Activated T-helper 2 cell treated with anti-CD3 and anti-CD28 coated beads, Interferon-gamma antibody, Interleukin-2, Interleukin-4, amounts not matched to agents 10 μg/mL and 5 μg/mL and 100 μg/mL, durations not matched to agents 14 hours and 24 hours and 36 hours (primary cell): ENCODE measurements at places on chromosomes 1 and 21. TPM values are rescaled to one million over a fixed set of nuclear protein-coding genes. Genes with fewer than 3 reads are reported as not detected.
A peak's percentile ranks its signal among the peaks of the same experiment; 100 is the strongest.

GRCh38 chr1:22846458-22846857, 126.2 kb downstream of the LACTBL1 start:
- peaks cover 13% of the 10 kb centered on the region for H3K27me3 ChIP-seq
- H3K27ac ChIP-seq = no peak overlapping the region
- H3K36me3 ChIP-seq = no peaks in the 10 kb centered on the region
- H3K4me1 ChIP-seq = no peaks in the 10 kb centered on the region
- H3K4me3 ChIP-seq = no peak overlapping the region

- no peak for DNase-seq
- peak overlapping the region; percentile 66 for H3K4me3 ChIP-seq
- H3K4me1 ChIP-seq = peaks cover 34% of the 10 kb centered on the region
These were observed 430 bp downstream of the FAM167B start for GRCh38 chr1:32247452-32247851.

DNA sequence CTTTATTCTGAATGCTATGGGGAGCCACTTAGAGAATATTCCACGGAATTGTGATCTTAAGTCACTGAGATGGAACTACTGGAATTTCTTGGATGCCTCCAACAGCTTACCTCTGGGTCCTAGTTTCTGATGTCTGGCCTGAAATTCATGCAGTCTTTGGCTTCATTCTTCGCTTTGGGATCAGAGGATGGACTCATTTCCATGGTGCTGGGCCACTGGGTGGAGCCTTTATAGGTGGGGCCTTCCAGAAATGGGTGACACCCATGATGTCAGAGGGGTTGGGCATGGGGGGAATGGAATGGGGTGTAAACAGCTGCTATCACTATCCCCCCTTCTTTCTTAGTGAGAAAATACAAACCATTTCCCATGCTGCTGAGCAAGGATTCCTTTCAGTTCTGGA, 73.7 kb upstream of the FGGY start:
- no peaks in the 10 kb centered on the region for H3K36me3 ChIP-seq
- no peak overlapping the region for H3K4me3 ChIP-seq
- no peak overlapping the region for H3K27ac ChIP-seq
- H3K27me3 ChIP-seq = no peaks in the 10 kb centered on the region
- no peak for DNase-seq
- H3K4me1 ChIP-seq = no peaks in the 10 kb centered on the region

DNA sequence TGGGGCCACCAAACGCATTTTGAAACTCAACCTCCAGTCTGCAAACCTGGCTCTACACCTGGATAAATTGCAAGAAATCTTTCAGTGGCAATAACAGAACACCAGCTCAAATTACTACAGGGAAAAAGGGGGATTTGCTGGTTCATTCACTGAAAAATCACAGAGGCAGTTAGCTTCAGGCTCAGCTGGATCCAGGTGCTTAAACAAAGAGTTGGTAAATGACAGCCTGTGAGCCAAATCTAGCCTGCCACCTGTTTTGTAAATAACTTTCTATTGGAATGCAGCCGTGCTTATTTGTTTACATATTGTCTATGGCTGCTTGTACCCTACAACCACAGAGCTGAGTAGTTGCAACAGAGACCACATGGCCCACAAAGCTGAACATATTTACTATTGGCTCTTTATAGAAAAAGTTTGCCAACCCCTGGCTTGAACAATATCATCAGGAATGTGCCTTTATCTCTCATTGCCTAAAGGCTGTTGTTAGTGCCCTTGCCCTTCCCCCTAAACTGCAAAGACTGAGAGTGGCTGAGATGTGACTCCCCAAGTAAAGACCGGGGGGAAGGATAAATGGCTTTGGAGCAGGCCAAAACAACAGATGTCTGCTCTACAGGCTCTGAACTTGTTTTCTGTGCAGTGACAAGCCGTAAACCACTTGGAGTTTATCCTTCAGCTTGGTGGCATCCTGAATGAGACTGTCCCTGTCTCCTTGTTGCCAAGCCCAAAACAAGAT, 21.5 kb upstream of the PTPRF start:
- no peaks in the 10 kb centered on the region for H3K36me3 ChIP-seq
- DNase-seq = no peak
- peaks cover 4% of the 10 kb centered on the region for H3K27me3 ChIP-seq
- peaks cover 18% of the 10 kb centered on the region for H3K4me1 ChIP-seq
- H3K27ac ChIP-seq = peak overlapping the region; percentile 46
- no peak overlapping the region for H3K4me3 ChIP-seq

- no peaks in the 10 kb centered on the region for H3K36me3 ChIP-seq
- H3K4me3 ChIP-seq = peak overlapping the region; percentile 0
- DNase-seq = no peak
- H3K27ac ChIP-seq = peak overlapping the region; percentile 82
These were observed 359.0 kb upstream of the PTBP2 start for GRCh38 chr1:96362623-96363022.

- H3K27ac ChIP-seq = no peak overlapping the region
- no peaks in the 10 kb centered on the region for H3K27me3 ChIP-seq
- H3K4me3 ChIP-seq = no peak overlapping the region
- DNase-seq = no peak
- peaks cover 73% of the 10 kb centered on the region for H3K36me3 ChIP-seq
- peaks cover 15% of the 10 kb centered on the region for H3K4me1 ChIP-seq
These were observed 28.1 kb downstream of the NDC1 start for GRCh38 chr1:53810007-53810406.

- H3K27me3 ChIP-seq = peaks cover 12% of the 10 kb centered on the region
- no peaks in the 10 kb centered on the region for H3K36me3 ChIP-seq
- no peak overlapping the region for H3K27ac ChIP-seq
- H3K4me3 ChIP-seq = no peak overlapping the region
These were observed 115.3 kb downstream of the C1orf21 start for GRCh38 chr1:184502161-184502560.

DNA sequence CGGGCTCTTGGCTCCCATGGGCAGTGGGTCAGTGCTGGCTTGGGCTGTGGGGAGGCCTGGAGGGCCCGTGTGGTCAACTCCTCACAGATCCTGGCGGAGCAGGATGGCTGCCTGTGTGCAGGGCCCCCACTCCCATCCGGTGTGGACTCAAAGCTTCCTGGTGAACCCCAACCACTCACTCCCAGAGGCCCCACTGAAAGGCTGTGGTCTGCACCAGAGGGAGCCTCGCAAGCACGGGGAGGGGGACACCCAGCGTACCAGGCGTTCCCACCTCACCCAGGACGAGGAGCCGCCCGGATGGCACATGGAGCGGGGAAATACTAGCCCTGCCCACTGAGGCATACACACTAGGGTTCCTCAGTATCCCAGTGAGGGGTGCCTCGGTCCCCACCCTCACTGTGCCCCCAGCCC, 75.4 kb upstream of the ACTRT2 start:
- H3K4me1 ChIP-seq = no peaks in the 10 kb centered on the region
- no peaks in the 10 kb centered on the region for H3K27me3 ChIP-seq
- H3K27ac ChIP-seq = no peak overlapping the region

Gene LCE2C
- not detected in 2 replicates for total RNA-seq

Gene LCE1E
- total RNA-seq = not detected in 2 replicates

Gene TMPRSS3
- total RNA-seq = 81.0 and 88.1 TPM in 2 replicates

Gene CLCNKB
- total RNA-seq = not detected in 2 replicates

Gene LAX1
- total RNA-seq = 14.2 and 14.9 TPM in 2 replicates
